Sigmoid colon (tissue), 7 donors: ENCODE measurements at places on chromosomes 11 and 22. TPM values are rescaled to one million over a fixed set of nuclear protein-coding genes. Genes with fewer than 3 reads are reported as not detected.
A peak's percentile ranks its signal among the peaks of the same experiment; 100 is the strongest.

DNA sequence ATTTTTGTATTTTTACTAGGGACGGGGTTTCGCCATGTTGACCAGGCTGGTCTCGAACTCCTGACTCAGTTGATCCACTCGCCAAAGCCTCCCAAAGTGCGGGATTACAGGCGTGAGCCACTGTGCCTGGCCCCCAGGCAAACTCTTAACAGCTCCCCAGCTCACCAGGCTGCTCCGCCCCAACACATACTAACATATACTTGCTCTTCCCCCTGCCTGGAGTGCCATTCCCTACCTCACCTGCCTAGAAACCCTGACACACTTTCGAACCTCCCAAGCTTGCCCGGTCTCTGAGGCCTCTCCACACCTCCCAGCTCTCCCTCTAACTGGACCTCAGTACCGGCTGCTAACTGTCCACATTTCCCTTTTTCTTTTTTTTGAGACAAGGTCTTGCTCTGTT lies 8.5 kb downstream of the MAP4K2 start:
- no peak for DNase-seq

Gene APOL5
- polyA plus RNA-seq = not detected

DNA sequence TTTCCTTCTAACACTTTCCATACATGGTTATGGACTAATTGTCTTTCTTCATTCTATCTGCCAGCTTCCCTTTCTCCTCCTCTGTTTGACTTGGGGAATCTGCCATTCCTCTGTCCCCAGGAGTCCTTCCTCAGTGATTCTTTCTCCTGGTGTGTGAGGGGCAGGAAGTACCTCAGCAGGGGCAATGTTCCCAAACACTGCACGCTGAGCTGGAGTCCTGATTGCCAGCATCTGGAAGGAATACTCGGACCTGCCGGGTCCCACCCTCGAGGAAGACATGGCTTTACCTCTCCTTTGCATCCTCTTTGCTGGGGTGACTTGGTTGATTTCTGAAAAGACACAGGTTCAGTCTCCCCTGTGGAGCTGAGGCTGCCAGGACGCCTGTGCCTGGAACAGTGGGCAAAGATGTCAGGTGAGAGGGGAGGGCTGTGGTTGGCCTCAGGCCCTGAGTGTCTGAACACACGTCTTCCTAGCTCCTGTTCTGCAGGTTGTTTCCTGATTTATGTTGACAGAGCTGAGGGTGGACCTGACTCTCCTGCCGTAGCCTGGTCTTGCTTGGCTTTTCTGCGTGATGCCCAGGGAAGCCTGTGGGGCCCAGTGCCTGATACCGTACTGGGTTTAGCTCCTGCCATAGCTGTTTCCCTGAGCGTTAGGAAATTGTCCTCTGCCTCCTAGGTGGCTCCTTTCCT lies 4.3 kb downstream of the COX8A start:
- DNase-seq = no peak

DNA sequence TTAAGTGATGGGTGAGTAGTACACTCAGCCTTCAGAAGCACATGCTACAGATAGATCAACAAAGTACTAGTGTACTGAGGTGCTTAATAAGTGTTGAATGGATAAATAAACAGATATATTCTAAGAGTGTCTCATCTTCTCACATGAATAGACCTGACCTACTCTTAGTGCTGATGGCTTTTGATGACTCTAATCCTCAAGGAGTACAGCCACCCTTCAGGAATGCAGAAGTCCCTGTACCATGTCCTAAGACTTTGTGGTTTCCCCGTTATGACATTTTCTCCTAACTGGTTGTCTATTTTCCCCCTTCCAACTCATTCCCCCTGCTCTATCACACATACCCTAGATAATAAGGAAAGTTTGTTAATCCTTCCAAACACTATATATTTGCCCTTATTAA lies 61.6 kb downstream of the C11orf65 start:
- no peak for DNase-seq

GRCh38 chr11:3109921-3110706 lies 52.9 kb upstream of the CARS1 start:
- DNase-seq = peak; percentile 78

Gene ALDH3B2
- polyA plus RNA-seq = not detected

Gene VSIG10L2
- polyA plus RNA-seq = not detected

DNA sequence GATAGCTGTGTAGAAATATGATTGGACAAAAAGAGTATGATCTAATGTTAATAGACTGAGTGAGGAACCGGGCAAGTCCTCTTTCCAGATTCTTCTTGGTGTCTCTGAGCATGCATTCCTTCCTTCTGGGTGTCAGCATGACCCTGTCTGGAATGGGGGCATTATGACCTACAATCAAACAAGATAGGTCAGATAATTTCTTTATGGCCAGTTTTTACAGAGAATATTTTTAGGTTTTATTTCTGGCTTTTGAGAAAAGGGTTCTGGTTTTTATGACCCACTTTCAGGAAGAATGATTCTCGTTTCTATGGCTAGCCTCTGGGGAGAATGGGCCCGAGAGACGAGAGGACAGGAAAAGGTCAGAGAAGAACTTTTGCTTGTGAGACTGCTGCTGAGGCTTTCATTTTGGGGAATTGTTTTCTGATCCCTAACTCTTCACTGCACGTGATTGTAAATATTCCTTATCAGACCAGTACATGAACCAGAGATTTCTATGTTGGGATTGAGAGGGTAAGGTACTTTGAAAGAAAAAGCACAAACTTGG lies 383.8 kb downstream of the AASDHPPT start:
- DNase-seq = no peak

Gene LGALS1
- 439 TPM for polyA plus RNA-seq

DNA sequence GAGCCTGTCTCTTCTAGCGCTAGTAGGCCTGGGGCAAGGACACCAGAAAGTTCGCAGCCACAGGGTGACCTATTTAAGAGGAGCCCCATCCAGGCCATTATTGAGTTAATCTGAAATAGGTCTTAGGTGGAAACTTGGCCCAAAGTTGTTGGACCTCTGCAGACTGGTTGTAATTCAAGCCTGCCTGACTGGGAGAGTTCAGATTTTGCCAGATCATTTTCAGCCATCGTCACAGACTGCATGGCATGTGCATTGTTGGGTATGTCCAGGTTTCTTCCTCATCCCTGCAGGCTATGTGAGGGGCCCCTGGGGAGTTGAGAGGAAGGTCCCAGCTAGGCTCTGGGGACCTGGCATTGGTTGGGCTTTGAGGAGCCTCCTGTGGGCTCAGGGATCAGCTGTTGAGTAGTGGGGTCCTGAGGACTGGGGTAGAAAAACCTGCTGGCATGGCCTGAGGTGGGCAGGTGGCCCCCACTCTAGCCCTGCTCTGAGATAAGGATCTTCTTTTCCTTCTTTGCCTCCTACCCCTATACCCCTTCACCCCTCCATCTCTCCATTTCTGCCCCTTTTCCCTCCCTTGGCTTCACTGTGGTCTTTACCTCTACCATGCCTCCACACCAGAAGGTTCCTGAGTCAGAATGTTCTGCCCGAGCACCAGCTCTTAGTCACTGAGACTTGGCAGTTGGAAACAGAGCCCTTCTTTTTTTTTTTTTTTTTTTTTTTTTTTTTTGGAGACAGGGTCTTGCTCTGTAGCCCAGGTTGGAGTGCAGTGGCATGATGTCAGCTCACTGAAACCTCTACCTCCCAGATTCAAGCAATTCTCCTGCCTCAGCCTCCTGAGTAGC lies 112.7 kb downstream of the MORC2 start:
- DNase-seq = no peak

Gene GPR83
- 0.10 TPM for polyA plus RNA-seq

DNA sequence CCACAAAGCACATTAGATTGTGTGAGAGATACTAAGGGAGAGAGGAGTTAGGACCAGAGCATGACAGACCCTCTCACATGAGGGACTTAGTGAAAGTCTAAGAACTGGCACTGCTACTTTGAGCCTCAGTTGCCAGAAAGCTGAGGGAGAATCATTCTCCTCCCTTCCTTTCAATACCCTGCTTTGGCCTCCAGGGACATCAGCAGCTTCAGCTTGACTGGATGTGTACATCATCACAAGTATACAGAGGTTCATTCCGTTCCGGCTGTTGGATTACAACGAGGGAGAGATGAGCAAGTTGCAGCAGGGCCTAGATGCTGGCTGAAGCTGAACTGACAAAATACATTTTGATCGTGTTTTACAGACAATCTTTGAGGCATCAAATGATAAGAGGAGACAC lies 15.7 kb upstream of the ANO5 start:
- no peak for DNase-seq

GRCh38 chr22:29012101-29012433 lies 49.6 kb downstream of the C22orf31 start:
- no peak for DNase-seq

Gene ALDH3B1
- 7.8 TPM for polyA plus RNA-seq

Gene IGLL5
- polyA plus RNA-seq = 39.6 TPM

GRCh38 chr11:126578021-126578420 lies 222.5 kb downstream of the ST3GAL4 start:
- no peak for DNase-seq

Gene YPEL4
- polyA plus RNA-seq = 1.2 TPM

Gene PNPLA5
- not detected for polyA plus RNA-seq

- DNase-seq = no peak
Measured at GRCh38 chr22:34414467-34415440, 494.5 kb upstream of the LARGE1 start.

- DNase-seq = no peak
Measured at GRCh38 chr11:71477641-71478527, 24.9 kb downstream of the NADSYN1 start.

Gene MMP1
- polyA plus RNA-seq = 5.3 TPM

DNA sequence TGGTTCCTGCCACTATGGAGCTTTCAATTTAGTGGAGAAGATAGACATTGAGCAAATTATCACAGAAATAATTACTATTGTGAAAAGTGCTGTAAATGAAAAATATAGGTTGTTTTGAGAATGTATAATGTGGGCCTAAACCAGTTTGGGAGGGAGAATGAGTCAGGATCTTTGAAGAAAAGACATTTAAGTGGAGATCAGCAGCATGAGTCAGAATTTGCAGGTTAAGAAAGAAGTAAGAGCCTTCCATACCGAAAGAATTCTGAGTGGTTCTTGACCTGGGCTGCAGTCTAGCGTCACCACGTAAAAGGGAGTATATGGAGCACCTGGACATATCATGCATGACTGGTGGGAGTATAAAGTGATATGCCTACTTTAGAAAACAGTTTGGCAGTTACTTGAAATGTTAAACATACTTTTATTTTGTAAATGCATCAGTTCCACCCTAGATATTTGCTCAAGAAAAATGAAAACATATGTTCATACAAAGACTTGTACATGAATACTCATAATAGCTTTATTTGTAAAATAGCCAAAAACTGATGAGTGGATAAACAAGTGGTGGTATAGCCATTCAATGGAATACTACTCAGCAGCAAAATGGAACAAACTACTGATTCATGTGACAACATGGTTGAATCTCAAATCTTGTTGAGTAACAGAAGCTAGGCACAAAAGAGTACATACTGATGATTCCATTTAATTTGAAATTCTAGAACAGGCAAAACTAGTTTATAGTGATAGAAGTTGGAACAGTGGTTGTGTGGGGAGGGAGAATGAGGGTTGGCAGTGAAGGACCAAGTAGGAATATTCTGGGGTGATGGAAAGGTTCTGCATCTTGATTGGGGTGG lies 99.2 kb downstream of the STIM1 start:
- no peak for DNase-seq

DNA sequence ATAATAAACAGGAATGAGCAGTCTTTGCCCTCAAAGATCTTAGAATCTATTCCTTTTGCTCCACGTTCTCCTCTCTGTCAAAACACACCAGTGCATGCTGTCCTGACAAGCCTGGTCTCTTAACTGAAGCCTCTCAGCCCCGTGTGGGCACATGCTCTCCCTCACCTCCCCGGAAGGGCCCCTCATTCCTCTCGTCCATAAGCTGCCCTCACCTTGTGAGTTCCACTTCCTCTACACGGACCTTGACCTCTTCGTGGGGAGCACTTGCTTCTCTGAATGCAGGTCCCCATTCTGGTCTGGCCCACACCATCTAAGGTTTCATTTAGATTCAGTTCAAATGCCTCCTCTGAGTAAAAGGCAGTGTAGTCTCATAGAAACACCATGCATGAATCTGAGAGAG lies 412.3 kb upstream of the SYN3 start:
- no peak for DNase-seq

GRCh38 chr11:28483072-28483867 lies 375.1 kb downstream of the METTL15 start:
- no peak for DNase-seq

DNA sequence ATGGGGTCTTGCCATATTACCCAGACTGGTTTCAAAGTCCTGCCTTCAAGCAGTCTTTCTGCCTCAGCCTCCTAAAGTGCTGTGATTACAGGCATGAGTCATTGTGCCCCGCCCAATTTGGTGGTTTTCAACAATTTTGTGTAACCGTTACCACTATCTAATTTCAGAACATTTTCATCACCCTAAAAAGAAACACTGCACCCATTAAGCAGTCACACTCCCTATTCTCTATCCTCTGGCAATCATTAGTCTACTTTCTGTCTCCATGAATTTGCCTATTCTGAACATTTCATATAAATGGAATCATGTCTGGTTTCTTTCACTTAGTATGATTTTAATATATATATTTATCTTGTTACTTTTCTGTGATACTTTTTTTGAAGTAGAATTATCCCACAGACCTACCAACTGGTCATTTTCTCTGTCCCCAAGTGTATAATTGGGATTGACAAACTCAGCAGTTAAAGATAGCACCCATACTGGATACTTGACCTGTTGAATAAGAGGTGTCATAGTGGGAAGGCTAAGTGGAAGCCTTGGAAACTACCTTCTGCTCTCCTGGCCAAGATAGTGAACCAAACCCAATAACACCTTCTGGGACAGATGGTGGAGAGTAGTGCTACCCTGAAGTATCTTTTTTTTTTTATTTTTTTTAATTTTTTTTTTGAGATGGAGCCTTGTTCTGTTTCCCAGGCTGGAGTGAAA lies 64.8 kb downstream of the STIM1 start:
- DNase-seq = peak; percentile 76

Gene TEX54
- not detected for polyA plus RNA-seq

Gene SLC22A9
- polyA plus RNA-seq = not detected

Gene IL18
- polyA plus RNA-seq = 129 TPM

DNA sequence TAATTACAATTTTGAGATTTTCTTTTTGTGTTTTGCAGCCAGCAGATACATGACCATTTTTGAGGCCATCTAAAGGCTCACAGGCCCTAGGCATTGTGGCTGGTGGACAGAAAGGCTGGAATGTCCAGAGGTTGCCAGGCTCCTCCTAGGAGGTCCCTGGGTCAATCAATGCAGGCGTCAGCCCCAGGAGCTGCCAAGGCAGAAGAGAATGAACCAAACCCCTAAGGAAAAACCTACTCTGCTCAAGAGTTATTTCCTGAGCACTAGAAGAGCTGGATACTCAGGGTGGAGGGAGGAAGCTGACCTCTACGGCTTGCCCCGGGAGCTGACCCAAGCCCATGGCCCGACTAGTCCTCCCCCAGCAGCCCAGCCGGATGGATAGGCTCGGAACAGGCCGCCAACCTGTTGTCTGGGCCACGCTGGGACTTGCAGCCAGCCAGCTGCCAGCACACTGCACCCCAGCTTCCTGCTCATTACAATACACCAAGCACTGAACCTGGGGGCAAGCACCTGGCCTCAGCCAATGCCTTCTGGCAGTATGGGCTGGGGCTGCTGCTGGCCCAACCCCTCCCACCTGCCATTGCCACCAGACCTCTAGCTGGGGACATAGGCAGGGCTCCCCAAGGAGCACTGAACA lies 5.7 kb upstream of the SCGB1A1 start:
- no peak for DNase-seq

Gene MMP27
- not detected for polyA plus RNA-seq

Gene MPZL2
- 27.6 TPM for polyA plus RNA-seq

- DNase-seq = no peak
Measured at GRCh38 chr11:30705913-30706675, 119.9 kb upstream of the MPPED2 start.
